Fibroblast of the aortic adventitia (primary cell): ENCODE measurements at places on chromosomes 11 and 22.

DNA sequence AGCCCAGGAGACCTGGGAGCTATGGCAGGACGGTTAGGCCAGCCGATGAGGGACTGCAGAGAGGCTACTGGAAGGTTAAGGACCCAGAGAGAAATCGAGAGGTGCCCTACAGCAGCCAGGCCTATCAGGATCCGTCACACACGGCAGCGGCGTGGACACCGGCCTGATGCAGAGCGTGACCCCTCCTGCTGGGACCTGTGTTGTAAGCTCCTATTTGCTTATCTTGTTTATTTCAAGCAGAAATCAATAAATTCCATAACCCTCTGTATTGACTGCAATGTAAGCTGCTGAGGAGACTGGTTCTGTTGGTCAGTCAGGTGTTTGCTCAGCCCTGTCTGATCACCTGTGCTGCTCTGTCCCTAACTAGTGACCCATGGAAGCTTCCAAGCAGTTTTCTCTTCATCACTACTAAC lies 39.9 kb downstream of the PPP2R1B start:
- DNase-seq, result no peak

GRCh38 chr11:116065986-116066385 lies 561.8 kb upstream of the CADM1 start:
- no peak for DNase-seq

- no peak for DNase-seq
These were observed 34.0 kb upstream of the SMIM38 start for GRCh38 chr11:69121621-69122325.

DNA sequence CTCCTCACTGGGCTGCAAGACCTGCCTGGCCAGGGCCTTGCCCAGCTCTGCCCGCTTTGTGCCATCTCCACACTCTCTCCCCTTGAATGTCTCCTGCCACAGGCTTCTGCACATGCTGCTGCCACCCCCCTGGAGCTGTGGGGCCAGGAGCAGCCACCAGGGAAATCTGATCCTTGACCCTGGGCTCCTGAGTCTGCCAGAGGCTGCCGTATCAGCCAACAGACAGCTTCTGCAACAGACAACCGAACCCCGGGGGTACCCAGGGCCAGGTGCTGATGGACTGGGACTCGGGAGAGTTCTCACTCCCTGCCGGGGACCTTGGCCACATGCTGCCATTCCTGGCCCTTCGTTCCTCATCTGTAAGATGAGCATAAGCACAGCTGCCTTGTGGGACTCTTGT lies 3.3 kb upstream of the PPARA start:
- DNase-seq, result no peak

DNA sequence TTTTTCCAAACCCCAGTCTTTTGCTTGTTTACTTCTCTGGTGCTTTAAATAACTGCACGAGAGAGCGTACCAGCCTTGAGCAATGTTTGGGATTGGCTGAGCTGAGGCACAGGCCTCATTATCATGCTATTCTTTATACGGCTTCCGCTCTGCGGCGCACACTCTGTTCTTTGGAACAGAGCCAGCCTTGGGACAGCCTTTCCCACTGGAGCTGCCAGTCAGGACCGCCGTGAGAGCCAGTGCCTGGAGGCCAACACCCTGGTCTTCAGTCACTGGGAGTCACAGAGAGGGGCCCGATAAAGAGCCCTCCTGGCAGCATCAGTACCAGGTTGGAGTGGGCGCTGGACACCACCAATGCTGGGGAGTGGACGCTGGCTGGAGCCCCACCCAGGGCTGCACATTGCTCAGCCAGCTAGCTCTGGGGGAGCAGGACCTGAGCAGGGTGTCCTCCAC lies 125.6 kb downstream of the BCR start:
- peak; percentile 72 for DNase-seq

- DNase-seq, result no peak
These were observed 342.7 kb upstream of the SYN3 start for GRCh38 chr22:33400891-33401290.

DNA sequence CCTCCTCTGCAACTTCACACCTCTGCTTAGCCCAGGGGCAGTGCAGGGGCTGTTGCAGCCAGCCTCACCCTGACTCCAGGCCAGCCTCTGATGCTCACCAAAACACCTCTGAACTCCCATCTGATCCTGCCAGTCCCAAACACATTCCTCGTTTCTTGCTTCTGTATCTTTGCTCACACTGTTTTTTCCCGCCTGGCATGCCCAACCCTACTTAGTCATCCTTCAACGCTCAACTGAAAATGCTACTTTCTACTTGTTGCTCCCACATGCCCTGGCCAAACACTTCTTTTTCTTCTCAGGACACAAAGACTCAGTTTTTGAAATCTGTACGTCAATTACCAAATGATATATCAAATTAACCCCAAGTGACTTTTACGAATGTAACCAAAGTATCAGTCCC lies 140.8 kb upstream of the ZBED5 start:
- DNase-seq, result no peak

- no peak for DNase-seq
These were observed 47.7 kb downstream of the ENDOD1 start for GRCh38 chr11:95137299-95137698.

GRCh38 chr11:57480409-57481137 lies 20.2 kb downstream of the RTN4RL2 start:
- peak; percentile 42 for DNase-seq
